ENCODE measurements at places on chromosomes 11 and 22.

- no peaks in the 10 kb centered on the region for H3K4me1 ChIP-seq
- H3K36me3 ChIP-seq, result no peaks in the 10 kb centered on the region
- H3K4me3 ChIP-seq, result no peak overlapping the region
- H3K27me3 ChIP-seq, result no peaks in the 10 kb centered on the region
- H3K27ac ChIP-seq, result no peak overlapping the region
Observed at GRCh38 chr11:115893461-115894099, 389.4 kb upstream of the CADM1 start.

GRCh38 chr22:44244265-44244822 is 63.6 kb downstream of the PARVG start:
- H3K4me1 ChIP-seq, result no peaks in the 10 kb centered on the region
- H3K27ac ChIP-seq, result no peak overlapping the region
- no peak for DNase-seq
- H3K27me3 ChIP-seq, result peaks cover 21% of the 10 kb centered on the region

DNA sequence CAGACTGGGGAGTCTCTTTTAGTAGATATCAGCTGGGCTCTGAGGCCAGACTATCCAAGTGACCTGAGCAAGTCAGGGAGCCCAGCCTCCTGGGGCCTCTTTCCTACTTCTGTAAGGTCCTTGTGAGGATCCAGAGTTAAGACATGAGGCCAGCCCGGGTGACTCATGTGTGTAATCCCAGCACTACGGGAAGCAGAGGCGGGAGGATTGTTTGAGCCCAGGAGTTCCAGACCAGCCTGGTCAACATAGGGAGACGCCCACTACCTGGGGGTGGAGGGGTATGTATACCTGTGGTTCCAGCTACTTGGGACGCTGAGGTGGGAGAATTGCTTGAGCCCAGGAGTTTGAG is 36.9 kb upstream of the POLA2 start:
- no peaks in the 10 kb centered on the region for H3K27me3 ChIP-seq
- H3K4me1 ChIP-seq, result peaks cover 20% of the 10 kb centered on the region
- H3K27ac ChIP-seq, result peak overlapping the region; percentile 53
- no peak for DNase-seq
- peaks cover 3% of the 10 kb centered on the region for H3K36me3 ChIP-seq
- no peak overlapping the region for H3K4me3 ChIP-seq

GRCh38 chr11:112156956-112157766 is 6.7 kb downstream of the IL18 start:
- H3K4me3 ChIP-seq, result no peak overlapping the region
- peaks cover 38% of the 10 kb centered on the region for H3K4me1 ChIP-seq
- DNase-seq, result no peak
- H3K27ac ChIP-seq, result peak overlapping the region; percentile 51
- H3K36me3 ChIP-seq, result peaks cover 3% of the 10 kb centered on the region

DNA sequence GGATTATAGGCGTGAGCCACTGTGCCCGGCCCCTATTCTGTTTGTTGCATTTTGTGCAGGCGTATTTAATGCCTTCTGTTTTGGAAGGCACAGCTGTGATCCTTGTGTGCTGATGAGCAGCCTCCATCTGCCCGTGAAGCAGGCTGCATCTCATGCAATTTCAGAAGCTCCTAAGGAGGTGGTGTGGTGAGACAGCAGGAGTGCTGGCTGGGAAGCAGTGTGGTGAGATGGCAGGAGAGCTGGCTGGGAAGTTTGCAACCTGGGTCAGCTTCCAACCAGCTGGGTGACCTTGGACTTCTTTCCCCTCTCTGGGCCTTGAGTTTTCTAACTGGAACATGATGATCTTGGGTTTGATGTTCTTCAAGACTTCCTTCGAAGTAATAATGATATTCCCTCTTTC is 525.1 kb downstream of the TBC1D22A start:
- no peaks in the 10 kb centered on the region for H3K36me3 ChIP-seq
- no peak overlapping the region for H3K4me3 ChIP-seq
- no peak overlapping the region for H3K27ac ChIP-seq

- H3K4me1 ChIP-seq, result peaks cover 14% of the 10 kb centered on the region
- H3K4me3 ChIP-seq, result no peak overlapping the region
- no peak for DNase-seq
- no peaks in the 10 kb centered on the region for H3K27me3 ChIP-seq
- peaks cover 14% of the 10 kb centered on the region for H3K36me3 ChIP-seq
- no peak overlapping the region for H3K27ac ChIP-seq
Observed at GRCh38 chr11:124669193-124669592, 4.3 kb downstream of the SIAE start.

Measured in suprapubic skin (tissue), 4 donors.